ENCODE measurements at places on chromosomes 5 and 9. TPM values are rescaled to one million over a fixed set of nuclear protein-coding genes. Genes with fewer than 3 reads are reported as not detected.

- no peak for DNase-seq
These were observed 384.7 kb downstream of the ANXA1 start for GRCh38 chr9:73536403-73536802.

GRCh38 chr9:75274781-75275180 lies 186.5 kb downstream of the OSTF1 start:
- no peak for DNase-seq

GRCh38 chr9:34431667-34432066 lies 26.7 kb downstream of the FAM219A start:
- DNase-seq: peak; percentile 28

- no peak for DNase-seq
These were observed 154.8 kb downstream of the PAX5 start for GRCh38 chr9:36878986-36879982.

- DNase-seq: no peak
These were observed 6.6 kb downstream of the SLC22A4 start for GRCh38 chr5:132300577-132301343.

DNA sequence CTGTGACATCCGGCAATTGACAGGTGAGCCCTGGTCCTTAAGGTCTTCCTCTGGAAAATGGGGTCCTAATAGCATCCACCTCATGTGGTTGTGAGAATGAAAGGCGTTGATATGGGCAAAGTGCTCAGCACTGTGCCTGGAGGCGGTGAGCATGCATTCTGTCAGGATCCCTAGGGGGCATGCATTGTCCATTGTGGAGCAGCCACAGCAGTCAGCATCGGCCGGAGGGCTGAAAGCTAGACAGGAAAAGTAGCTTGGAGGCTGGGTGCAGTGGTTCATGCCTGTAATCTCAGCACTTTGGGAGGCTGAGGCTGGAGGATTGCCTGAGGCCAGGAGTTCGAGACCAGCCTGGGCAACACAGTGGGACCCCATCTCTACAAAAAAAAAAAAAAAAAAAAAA lies 122.2 kb downstream of the LHX2 start:
- DNase-seq: peak; percentile 75

- peak; percentile 75 for DNase-seq
These were observed 17.1 kb downstream of the STC2 start for GRCh38 chr5:173310861-173311785.

DNA sequence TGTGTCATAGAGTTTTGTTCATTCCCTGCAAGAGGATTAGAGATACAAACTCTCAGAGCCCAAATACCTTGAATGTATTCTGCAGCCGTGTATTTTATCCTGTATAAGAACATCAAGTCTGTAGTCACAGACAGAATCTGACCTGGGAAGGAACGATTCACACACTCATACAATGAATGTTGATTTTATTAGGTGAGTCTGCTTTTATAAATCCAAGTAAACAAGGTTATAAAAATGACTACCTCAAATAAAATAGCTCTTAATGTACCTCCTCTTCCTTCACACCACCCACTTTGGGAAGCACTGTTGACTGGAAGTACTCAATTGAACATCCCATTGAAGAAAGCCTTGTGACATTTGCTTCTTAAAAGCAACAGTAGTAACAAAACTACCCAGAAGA lies 11.9 kb downstream of the SLC46A2 start:
- DNase-seq: no peak

DNA sequence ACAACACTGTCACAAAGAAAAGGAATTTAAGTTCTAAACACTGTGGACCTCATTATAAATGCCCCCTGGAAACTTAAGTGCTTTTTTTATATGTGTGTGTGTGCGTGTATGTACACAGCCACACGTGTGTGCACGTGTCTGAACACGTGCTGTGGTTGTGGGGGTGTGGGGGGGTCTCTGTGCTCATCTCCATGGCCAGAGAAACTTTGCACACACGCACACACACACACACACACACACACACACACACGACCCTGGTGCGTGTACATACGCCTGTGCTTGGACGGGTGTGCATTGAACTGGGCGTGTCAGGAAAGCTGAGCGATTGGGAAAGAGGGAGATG lies 27.9 kb downstream of the AMBP start:
- no peak for DNase-seq

GRCh38 chr5:147512659-147513379 lies 3.0 kb upstream of the DPYSL3 start:
- no peak for DNase-seq

- no peak for DNase-seq
These were observed 45.6 kb upstream of the SLC25A51 start for GRCh38 chr9:37949576-37949975.

- peak; percentile 52 for DNase-seq
These were observed 31.1 kb upstream of the FGF1 start for GRCh38 chr5:142716963-142717362.

GRCh38 chr5:113276001-113276400 lies 158.8 kb downstream of the TSSK1B start:
- DNase-seq: no peak

GRCh38 chr9:121557581-121558447 lies 58.2 kb upstream of the GGTA1 start:
- peak; percentile 92 for DNase-seq

DNA sequence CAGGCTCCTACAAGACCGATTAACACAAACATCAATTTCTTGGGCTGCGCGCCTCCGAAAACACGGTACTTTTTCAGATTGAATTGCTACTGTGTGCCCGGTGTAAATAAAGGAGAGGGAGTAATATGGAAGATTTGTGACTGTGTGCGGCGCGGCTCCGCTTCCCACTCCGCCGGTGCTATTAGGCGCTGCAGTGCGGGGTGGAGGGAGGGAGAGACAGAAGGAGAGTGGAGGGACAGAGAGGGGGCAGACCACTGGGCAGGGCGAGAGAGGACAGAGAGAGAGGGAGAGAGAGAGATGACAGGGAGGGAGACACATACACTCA lies 24.7 kb upstream of the RNU6ATAC start:
- DNase-seq: peak; percentile 53

GRCh38 chr5:153372425-153373129 lies 117.9 kb upstream of the GRIA1 start:
- no peak for DNase-seq

GRCh38 chr9:123266655-123267399 lies 1.6 kb downstream of the STRBP start:
- no peak for DNase-seq

DNA sequence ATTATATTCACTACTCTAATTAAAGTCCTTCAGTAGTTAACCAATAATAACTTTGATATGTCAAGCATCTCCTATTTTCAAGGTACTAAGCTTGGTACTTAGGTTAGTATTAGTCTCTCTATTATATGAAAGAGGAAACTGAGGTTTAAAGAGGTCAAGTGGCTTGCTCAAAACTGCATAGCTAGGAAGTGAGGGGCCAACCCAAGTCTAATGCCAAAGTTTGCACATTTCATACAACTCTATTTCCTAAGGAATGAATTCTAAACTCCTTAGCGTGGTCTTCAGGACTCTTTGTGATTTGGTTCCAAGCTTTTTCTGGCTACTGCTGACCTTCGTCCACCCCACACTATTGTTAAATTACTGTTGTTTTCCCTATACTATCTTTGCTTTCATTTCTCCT lies 9.9 kb upstream of the SHOC1 start:
- DNase-seq: no peak

The GABRG2 gene
- total RNA-seq: 1.1 TPM

The FRMPD1 gene
- not detected for total RNA-seq

The IL5 gene
- not detected for total RNA-seq

The ABITRAM gene
- 0.29 TPM for total RNA-seq

The PRRX2 gene
- 1.7 TPM for total RNA-seq

The LRRTM2 gene
- total RNA-seq: not detected

The ANKRD33B gene
- 3.7 TPM for total RNA-seq

The FIBCD1 gene
- 0.18 TPM for total RNA-seq

Measured in stomach (tissue), 19 donors.